GF-D8 (cell line): ENCODE measurements at places on chromosomes 3 and 15.

DNA sequence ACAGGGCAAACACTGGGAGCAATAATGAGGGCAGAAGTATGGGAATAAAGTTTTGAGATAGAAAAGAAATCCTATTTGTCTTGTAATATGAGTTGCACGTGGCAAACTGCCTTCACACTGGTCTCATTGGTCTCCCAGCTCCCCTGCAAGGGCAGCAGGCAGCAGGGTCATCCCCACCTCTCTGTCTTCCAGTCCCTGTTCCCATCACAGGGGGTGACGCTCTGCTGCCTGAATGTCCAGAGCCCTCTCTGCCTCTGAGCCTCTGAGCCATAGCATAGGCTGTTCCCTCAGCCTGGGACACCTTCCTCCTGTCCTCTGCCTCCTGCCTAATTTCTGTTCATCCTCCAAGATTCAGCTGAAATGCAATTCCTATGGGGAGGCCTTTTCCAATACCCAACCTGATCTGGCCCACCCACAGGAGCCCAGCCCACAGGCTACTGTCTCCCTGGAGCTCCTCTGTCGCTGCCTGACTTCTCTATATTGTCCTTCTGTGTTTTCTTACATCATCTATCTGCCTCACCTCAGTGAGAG is 12.1 kb upstream of the SKOR1 start:
- DNase-seq: no peak

GRCh38 chr3:85821130-85821756 is 862.5 kb downstream of the CADM2 start:
- no peak for DNase-seq

DNA sequence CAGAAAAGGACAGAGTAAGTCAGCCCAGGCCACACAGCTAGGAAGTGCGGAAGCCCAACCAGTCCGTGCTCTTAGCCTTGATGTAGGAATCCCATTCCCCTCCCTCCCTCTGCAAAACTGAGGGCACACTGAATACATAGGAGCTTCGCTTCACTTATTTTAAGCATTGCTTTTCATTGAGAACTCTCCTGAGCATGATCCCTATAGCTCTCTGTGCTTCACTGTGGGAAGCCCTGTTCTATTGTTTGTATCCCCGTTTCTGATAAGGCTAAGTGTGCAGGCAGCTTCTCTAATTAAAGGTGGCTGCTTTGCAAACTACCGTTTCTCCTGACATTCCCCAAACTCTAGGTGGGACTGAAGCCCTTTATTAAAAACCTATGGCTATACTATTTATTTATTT is 29.9 kb downstream of the IL5RA start:
- DNase-seq: no peak

- DNase-seq: no peak
These were observed 471.5 kb upstream of the AGTR1 start for GRCh38 chr3:148226246-148226645.

DNA sequence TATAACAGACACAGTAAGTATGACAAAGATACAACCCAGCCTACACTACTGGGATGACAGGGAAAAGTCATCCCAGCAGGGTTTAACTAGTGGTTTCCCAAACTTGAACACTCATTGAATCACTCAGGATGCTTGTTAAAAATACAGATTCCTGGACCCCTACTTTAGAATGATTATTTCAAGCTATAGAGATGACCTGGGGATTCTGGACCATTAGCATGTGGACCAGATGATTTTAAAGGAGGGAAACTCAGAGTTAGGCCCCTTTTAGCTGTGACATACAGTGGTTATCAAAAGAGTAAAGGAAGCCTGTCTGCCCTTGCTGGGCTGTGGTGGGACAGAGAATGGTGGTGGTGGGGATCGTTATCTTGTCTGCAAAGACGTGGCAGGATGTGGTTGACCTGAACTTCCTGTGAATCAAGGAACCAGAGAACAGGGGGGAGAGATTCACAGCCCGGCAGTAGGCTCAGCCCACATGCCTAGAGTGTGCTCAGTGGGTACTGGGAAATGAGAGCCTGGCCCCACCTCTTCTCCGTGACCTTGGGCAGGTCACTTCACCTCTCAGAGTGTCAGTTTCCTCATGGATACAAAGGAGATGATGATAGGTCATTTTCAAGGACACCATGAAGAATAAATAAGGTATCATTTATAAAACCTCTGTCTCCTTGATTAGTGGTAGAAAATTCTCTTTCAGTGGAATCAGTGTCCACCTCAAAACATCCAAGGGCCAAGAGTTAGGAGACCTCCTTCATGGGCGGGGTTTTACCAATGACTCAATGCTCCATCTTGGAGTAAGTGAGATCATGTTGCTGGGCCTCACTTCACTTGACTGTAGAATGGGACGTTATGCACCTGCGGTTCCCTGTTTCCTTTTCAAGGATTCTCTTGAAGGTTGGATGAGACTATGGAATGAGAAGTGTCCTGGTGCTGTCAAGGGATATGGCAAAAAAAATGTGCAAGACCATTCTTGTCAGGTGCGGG is 306.5 kb downstream of the RPLP1 start:
- peak; percentile 85 for DNase-seq

GRCh38 chr3:182115328-182116015 is 403.7 kb downstream of the SOX2 start:
- DNase-seq: no peak

GRCh38 chr3:118793176-118793575 is 241.5 kb downstream of the IGSF11 start:
- no peak for DNase-seq

DNA sequence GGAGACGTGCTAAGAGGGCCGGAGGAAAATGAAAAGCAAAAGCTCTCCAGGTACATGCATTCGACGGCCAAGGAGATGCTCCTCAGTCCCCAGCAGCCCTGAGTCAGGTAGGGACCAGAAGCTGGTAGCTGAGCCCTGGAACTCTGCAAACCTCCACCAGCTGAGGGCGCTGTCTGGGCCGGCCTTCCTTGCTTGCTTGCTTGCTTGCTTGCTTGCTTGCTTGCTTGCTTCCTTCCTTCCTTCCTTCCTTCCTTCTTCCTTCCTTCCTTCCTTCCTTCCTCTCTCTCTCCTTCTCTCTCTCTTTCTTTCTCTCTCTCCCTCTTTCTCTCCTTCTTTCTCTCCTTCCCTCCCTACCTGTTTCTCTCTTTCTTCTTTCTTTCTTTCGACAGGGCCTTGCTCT is 94.6 kb upstream of the RASGRF1 start:
- DNase-seq: no peak

GRCh38 chr3:37054370-37054769 is 61.1 kb downstream of the MLH1 start:
- DNase-seq: no peak

GRCh38 chr15:64865998-64866520 is 24.3 kb downstream of the PLEKHO2 start:
- DNase-seq: no peak

GRCh38 chr3:94156626-94157025 is 93.8 kb downstream of the NSUN3 start:
- no peak for DNase-seq

DNA sequence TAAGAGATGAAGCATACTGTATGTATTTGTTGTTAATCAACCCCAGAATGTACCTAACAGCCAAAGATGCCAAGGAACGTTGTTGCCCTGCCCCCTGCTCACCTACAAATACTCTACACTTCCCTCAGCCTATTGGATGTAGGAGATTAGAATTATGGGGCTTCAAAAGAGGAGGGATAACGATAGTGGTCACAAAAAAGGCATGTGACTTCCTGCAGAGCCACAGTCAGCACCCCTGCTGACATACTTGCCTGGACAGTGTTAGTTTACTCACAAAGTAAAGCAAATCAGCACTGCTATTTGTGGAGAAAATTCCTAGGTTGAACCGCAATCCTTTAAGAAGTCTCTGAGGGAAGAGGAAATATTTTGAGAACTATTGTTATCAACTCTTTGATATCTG is 37.9 kb downstream of the PARP15 start:
- no peak for DNase-seq

GRCh38 chr15:74022706-74023470 is 28.4 kb downstream of the PML start:
- no peak for DNase-seq

GRCh38 chr3:56355570-56356185 is 112.6 kb downstream of the ERC2 start:
- no peak for DNase-seq

DNA sequence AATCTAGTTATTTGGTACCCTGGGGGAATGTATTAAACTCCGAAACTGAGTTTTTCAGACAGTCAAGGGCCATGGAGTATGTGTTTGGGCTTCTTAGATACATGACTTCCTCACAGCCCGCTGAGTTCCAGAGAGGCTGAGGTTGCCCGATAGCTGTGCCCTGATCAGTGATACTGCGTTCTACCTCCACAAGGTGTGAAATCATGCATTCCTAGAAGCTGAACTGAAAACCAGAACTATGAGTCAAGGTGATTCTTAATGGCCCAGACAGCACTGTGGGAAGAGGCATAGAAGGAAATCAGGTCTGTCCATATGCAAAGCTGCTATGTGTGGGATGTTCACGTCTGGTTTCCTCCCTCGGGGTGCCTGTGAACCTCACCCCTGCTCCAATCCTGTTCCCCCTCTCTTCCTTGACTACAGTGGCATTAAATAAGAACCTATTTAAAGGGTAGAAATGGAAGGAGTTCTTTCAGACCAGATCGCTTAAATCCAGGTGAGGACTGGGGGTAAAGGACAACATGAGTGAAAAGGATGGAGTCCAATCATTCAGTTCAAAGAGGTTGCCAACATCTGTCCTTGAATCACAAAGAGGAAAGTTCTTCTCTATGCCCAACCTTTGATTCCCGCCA is 74.3 kb downstream of the MYO1E start:
- DNase-seq: no peak

- no peak for DNase-seq
These were observed 92.0 kb downstream of the GABRG3 start for GRCh38 chr15:27062951-27063350.

DNA sequence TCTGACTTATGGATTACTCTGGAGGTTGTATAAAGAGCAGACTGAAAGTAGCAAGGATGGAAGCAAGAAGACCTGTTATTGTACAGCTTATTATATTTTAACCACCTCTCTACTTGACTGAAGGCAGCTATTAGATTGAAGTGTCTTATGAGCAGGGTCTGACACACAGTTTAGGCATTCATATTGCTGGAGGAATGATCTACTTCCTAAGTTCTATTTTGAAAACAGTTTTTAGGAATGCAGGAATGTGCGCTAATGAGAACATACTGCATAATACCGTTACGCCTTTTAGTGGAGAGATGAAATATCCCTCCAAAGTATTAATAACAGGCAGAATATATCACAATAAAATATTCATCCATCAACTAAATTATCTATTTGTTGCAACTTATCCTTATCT is 193.3 kb downstream of the ISL2 start:
- DNase-seq: no peak

- no peak for DNase-seq
These were observed 263.7 kb upstream of the UBE2E1 start for GRCh38 chr3:23542079-23542478.

- DNase-seq: no peak
These were observed 12.1 kb upstream of the PRR23E start for GRCh38 chr3:127180859-127181258.
